ENCODE measurements at places on chromosomes 1 and 21.

- DNase-seq: no peak
These were observed 88.3 kb downstream of the S1PR1 start for GRCh38 chr1:101325144-101325543.

GRCh38 chr21:30126576-30126975 lies 40.0 kb downstream of the CLDN17 start:
- no peak for DNase-seq

DNA sequence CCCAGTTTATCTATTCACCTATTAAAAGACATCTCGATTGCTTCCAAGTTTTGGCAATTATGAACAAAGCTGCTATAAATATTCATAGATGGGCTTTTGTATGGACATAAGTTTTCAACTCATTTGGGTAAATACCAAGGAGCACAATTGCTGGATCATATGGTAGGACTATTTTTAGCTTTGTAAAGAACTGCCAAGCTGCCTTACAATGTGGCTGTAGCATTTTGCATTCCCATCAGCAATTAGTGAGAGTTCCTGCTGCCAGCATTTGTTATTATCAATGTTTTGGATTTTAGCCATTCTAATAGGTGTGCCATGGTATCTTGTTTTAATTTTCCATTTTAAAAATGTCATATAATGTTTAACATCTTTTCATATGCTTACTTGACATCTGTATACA lies 475.6 kb upstream of the NCAM2 start:
- no peak for DNase-seq

GRCh38 chr1:22955146-22955545 lies 17.5 kb downstream of the LACTBL1 start:
- DNase-seq: no peak

DNA sequence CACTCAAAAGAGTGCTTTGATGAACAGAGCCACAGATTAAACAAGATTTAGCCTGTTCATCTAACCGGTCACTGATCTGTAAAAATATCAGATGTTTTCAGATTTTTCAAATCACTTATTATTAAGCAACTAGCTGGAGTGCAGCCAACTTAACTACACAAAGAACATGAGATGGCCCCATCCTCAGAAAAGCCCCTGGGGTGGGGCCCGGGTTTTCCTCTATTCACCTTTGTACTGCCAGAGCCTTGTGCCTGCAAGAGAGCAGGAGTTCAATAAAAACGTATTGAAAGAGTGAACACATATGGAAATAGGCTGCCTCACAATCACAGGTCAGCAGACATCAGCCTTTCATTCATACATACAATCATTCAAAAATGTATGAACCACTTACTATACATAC lies 516.1 kb downstream of the OMA1 start:
- DNase-seq: no peak

DNA sequence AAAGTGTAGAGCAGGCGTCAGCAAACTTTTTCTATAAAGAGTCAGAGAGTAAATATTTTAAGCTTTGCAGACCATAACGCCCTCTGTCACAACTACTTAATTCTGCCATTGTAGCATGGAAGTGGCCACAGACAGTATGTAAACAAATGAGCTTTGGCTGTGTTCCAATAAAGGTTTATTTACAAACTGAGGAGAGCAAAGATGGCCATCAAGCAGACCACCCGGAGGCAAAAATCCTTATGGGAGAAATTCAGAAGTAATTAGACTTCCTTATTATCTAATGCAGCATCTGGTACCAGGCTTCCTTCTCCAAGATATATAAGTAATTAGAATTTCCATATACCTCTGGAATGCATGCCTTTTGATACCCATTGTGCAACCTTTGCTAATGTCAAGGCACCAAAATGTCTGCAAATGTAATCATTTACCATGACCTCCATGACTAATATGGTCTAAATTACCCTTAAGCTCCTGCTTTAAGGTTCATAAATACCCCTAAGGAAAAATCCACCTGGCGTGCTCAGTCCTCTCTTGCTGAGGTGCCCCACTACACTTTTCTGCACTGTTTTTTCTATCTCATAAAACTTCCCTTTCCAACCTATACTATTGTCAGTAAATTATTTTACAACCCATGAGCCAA lies 377.8 kb downstream of the MATN1 start:
- no peak for DNase-seq

DNA sequence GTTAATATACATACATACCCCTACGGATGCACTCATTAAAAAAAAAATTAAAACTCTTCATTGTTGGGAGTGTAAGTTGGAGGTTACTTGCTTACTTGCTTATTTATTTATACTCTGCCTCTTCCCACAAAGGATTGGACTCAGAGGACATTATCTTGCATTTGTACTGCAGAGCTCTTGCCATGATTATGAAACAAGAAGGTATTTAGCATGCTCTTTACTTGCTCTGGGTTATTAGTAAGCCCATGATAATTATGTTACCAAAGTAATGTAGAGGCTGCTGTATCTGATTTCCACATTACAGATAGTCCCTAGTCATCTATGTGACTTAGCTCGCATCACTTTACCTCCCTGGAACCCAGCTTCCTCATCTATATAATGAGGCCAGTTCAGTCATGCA lies 355.1 kb upstream of the PTBP2 start:
- no peak for DNase-seq

DNA sequence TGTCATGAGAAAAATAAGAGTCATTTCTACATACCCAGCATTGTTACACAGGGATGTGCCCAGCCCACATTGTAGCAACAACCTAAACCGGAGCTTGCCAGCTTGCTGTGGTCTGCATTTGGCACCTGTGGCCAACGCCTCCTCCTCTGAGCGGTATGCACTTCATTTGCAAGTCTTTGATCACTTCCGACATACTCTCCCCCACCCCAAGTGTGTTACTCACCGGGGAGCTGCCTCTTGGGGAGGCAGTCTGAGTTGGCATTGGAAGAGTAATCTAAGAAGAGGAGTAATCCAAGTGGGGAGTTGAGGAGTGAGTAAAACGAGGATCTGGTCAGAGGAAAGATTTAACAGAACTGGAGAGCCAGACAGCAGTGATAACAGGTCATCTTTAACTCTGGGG lies 3.8 kb downstream of the BCL9 start:
- no peak for DNase-seq

DNA sequence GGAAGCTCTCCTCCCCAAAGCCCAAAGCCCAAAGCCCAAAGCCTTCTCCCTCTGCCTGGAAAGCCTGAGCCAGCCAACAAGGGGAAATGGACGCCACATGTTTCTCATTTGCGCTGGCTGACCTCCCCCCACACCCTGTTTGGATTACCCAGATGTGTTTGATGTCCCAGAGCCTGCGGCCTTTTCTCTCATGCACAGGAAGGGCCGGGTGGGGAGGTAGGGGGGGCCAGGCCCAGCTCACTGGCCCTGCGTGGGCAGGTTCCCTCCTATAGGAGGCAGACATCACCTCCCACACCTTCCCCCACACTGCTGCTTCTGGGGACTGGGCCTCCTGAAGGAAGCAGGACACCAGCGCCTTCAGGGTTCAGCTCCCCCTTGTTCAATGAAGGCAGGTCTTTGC lies 116.3 kb downstream of the NAV1 start:
- DNase-seq: no peak

- DNase-seq: no peak
These were observed 41.0 kb downstream of the DEGS1 start for GRCh38 chr1:224223819-224224714.

GRCh38 chr1:23960291-23961020 lies 828 bp downstream of the PNRC2 start:
- DNase-seq: no peak

DNA sequence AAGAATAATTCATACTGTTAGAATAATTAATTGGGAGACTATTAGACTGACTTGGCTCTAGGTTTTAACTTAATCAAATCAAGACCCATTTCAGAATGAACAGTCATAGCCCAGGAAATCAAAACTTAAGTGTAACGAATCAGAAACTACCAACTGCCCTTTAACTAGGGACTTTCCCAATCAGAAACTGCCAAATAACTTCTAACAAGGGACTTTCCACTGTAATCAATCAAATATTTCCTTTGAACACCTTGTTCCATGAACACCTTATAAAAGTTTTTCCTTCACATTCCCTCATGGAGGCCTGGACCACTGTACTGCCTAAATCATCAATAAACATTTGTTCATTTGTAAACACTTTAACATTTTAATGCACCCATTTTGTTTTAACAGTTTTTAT lies 1054.7 kb upstream of the TMPRSS15 start:
- no peak for DNase-seq

GRCh38 chr1:9402256-9402616 lies 109.5 kb downstream of the SPSB1 start:
- no peak for DNase-seq

DNA sequence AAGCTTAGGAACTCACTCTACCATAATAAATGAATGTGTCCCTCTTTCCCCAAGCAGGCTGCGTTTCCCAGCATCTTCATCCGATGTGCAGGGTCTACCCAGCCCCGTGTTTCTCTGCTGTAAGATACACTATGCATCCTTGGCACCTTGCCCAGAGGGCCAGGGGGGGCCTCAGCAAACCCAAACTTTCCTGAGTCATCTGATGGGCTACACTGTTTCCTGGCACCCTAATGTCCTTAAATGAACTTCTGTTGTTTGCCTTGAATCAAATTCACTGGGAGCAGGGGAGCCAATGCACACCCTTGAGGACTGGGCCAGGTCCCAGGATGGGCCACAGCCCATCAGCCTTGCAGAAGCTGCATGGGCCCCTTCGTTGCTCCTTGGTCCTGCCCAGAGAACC lies 145.5 kb downstream of the IGSF21 start:
- no peak for DNase-seq

DNA sequence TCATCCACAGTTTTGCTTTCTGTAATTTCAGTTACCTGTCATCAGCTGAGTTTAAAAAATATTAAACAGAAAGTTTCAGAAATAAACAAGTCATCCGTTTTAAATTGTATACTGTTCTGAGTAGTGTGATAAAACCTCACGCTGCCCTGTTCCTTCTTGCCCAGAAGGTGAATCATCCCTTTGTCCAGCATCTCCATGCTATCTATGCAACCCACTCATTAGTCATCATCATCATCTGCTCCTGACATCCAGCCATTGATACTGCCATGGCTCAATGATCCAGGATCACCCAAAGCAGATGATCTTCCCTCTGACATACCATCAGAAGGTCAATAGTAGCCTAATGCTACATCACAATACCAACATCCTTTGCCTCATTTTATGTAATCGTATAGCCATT lies 198.3 kb downstream of the SLC44A5 start:
- DNase-seq: no peak

DNA sequence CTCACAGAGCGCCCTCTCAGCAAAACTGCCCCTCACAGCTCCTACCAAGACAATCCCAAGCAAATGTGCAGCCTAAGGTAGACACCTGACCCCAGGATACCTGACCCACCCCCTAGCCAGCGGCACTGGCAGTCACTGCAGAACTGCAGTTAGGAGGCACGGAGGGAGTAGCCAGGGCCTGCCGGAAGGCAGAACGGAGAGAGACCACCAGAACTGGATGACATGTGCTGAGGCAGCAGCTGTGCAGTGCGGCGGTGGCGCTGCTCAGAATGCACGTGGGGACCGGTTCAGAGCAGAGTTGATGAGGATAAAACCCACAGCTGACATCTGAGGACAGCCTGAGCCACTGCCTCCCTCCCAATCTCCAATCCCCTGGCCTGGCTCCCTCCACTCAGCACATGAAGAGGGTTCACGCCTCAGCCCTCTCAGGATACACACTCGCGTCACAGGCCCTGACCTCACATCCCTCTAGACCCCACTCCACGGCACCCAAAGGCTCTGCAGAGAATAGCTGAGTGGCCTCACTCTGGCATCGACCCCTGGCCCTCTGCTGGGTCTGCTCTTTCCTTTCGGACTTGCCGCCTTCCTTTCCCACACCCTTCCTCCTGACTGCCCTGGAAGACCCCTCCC lies 29.6 kb downstream of the UBE2G2 start:
- no peak for DNase-seq

DNA sequence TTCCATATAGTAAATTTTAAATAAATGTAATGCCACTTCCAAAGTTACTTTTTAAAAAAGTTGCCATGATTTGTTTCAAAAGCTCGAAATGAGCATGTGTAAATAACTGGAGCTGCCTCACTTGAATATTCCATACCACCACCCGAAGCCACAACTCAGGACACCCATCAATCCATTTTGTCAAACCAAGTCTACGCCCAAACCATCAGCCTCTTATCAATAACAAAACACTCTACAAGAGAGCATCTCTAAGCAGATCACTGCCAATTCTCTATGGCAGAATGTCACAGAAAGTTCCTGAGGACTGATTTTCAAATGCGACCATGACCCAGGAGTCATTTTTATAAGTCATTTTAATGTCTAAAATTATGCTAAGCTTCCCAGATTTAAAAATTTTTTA lies 4.5 kb downstream of the HNRNPR start:
- no peak for DNase-seq

DNA sequence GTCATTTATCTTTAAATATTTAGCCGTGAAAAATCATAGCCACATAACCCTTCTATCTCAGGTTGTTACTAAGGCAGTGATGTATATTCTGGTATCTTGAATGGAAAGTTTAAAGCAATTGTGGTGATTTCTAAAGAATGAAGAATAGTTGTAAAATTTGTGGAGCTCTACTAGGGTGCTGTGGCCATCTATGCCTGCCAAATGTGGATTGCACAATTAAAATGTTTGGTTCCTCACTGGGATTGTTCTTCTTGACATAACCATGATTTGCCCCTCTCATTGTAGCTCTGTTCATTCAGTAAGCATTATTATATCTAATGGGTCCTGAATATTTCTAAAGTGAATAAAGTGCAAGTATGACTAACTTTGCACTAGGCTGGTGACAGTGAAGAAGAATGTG lies 50.1 kb downstream of the AK4 start:
- no peak for DNase-seq

DNA sequence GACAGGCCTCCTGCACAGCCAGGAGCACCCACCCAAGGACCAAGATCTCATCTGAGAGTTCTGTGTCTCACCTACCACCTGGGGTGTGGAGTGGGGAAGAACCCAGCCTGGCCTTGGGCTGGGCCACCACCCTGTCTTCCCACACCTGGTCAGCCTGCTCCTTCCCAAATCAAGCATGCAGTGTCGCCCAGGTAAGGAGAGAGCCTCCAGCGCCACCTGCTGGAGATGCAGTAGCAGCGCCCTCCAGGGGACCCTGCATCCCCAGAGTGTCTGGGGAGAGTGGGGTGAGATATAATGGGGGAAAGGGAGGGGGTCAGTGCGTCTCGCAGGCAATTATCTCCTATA lies 32.3 kb downstream of the KIAA2013 start:
- DNase-seq: peak; percentile 21

DNA sequence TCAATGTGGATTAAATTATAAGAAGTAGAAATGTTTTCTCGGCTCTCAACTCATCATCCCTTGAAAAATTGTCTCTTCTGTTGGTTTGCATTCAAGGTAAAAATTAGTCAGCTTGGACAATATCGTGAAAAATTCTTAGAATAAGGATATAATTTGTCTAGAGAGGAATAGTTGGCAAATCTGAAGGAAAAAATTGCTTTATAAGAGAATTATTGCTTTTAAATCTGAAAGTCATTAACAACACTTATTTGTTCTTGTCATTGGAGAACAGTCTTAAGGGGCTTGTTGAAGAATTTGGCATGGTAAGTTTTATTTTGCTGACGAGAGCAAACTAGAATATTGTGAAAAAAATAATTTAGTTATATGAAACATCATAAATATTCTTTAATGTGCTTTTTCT lies 26.4 kb downstream of the ANGPTL1 start:
- no peak for DNase-seq

GRCh38 chr1:69570356-69570755 lies 2.6 kb downstream of the LRRC7 start:
- DNase-seq: no peak
